Activated CD8-positive, alpha-beta T cell treated with anti-CD3 and anti-CD28 coated beads for 36 hours (primary cell): ENCODE measurements at places on chromosomes 3 and 15. TPM values are rescaled to one million over a fixed set of nuclear protein-coding genes. Genes with fewer than 3 reads are reported as not detected.

Gene HHLA2
- 2.2 TPM for total RNA-seq

- DNase-seq, result peak; percentile 66
These were observed 31.5 kb upstream of the LDHAL6B start for GRCh38 chr15:59174835-59175831.

GRCh38 chr3:194145702-194146101, 9.8 kb downstream of the HES1 start:
- DNase-seq, result no peak

Gene PLSCR5
- total RNA-seq, result not detected

DNA sequence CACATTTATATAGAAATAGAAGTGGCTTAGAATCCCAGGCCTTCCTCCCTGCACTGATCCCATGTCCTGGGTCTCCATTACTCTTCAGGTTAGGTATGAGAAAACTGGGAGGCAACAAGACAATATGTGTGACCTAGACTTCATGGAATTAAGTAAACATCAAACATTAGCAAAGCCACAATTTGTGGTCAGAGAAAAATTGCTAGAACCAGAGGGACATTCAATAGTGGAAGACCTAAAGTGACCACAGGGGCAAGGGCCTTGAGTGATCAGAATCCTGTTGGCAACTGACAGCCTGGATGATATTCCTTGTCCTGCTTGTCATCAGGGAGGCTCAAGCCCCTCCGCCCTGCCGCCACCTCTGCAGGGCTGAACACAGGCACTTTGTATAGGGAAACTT, 322.8 kb upstream of the CTNNB1 start:
- no peak for DNase-seq

DNA sequence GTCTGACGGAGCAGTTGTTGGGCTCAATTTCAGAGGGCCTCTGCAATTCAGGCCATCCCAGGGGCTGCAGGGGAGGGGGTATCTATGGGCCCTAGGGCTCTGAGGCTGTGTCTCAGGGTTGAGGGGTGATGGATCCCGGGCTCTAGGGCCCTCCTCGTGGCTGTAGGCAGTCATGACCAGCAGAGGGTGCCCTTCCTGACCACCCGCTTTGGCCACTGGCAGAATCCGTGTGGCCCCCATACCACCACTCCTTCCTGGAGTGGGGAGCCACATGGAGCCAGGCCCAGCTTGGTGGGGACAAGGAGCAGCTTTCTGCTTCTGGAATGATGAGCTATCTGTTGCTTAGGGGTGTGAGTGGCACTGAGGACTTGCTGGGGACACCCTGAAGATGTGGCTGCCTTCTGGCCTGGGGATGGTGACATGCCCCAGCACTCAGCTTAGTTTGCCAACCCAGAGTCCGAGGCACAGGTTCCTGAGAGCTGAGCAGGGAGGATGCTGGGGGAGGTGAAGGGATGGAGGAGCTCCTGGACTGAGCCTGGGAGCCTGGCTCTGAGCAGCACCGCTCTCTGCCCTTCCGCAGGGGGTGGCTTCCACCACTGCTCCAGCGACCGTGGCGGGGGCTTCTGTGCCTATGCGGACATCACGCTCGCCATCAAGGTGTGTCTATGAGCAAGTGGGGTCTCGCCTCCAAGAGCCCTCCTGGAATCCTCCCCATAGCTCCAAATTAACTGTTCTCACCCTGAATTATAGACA, 20.2 kb downstream of the HDAC11 start:
- peak; percentile 32 for DNase-seq

Gene C3orf20
- 0.23 TPM for total RNA-seq

- no peak for DNase-seq
These were observed 7.9 kb upstream of the BCL2A1 start for GRCh38 chr15:79978655-79979514.

DNA sequence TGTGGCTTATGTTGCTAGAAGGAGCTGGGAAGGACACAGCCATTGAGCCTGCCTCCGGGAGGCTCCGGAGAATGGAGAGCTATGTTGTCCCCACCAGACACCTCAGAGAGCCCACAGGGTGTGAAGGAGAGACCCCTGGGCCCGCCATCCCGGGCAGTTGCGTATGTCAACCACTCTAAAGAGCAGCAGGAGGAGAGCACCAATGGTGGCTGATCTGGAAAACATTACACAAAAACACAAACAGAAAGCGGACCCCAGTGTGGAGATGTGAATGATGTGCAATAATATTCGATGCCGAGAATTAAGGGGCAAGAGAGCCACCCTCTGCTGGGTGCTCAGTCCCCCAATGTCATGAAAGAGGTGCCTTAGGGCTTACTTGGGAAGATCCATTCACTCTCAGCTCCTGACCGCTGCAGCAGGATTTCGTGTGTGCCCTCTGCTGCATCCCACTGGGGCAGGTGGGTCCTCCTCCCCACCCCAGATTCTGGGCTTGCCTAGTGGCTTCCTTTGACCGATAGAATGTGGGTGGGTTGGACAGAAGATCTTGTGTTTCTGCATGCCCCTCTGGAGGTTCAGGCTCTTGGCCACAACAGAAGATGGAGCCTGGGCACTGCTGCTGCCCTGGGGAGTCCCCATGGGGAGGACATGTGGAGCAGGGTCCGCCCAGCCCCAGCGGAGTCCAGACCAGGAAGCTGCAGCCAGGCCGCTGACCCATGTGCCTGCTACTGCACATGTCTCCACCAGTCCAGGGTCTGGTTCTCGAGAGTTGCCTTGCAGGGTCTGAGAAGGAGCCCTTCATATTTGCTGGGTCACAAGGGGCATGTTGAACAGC, 245.3 kb downstream of the OCA2 start:
- no peak for DNase-seq

- DNase-seq, result peak; percentile 41
These were observed 16.1 kb downstream of the AMOTL2 start for GRCh38 chr3:134357914-134358811.

Gene LRRC31
- total RNA-seq, result not detected

Gene EDC3
- total RNA-seq, result 44.1 TPM
